Stimulated activated CD8-positive, alpha-beta memory T cell treated with anti-CD3 and anti-CD28 coated beads, Interleukin-15, amount 100 ng/mL, for 24 hours (primary cell): ENCODE measurements at places on chromosomes 3 and 15.

- DNase-seq, result no peak
These were observed 35.4 kb downstream of the ZMAT3 start for GRCh38 chr3:179036226-179036625.

DNA sequence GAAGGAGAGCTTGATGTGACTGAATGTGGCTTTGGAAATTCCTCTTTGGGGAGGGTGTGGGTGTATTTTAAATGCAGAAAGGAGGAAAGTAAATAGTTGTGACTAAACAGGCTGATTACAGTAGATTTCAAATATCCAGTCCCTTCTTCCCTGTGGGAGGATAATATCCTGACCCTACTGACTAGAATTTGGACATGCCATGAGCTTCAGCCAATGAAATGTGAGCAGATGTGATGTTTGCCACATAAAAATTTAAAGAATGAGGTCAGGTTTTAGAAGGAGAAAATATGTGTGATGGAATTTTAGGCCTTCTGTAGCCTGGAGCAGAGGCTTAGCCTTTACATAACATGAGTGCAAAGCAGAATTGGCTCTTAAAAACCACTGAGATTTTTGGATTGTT lies 1218.9 kb downstream of the ROBO2 start:
- no peak for DNase-seq

- no peak for DNase-seq
These were observed 51.6 kb upstream of the ACKR4 start for GRCh38 chr3:132545471-132545870.

DNA sequence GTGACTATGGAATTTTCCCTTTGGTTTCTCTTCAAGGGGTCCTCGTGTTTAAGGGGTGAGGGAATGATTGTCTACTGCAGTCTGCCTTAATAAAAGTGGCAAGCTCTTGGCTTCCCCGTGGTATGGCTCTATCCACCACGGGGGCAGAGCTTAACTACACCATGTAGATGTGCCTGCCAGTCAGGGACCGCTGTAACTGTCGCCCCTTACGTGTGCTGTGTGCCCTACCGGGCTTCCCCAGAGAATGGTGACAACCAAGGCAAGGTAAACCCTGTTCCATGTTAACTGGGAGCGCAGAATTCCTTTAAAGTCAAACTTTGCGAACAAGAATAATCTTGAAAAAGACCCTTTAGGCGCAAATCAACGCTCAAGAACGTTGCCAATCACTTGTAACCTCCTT lies 966 bp upstream of the C3orf80 start:
- DNase-seq, result no peak

DNA sequence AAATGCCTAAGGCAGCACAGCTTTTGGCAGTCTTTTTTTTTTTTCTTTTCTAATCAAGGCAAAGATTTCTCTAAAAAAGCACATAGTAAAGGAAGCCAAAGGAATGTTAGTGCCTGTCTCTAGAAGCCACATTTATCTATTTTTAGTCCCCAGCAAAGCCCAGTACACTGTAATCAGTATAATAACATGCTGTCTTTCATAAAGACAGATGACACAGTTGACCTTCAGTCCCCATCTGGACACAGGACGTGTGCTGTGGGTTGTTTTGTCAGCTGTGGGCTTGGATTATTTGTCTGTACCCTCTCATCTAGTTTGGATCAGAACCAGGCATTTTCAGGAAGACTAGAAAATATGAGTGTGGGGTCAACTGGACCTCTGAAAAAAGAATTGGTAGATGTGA lies 110.4 kb upstream of the CTNNB1 start:
- DNase-seq, result no peak

GRCh38 chr15:80173022-80173759 lies 20.4 kb downstream of the FAH start:
- DNase-seq, result peak; percentile 37

GRCh38 chr3:57120040-57120439 lies 45.1 kb downstream of the IL17RD start:
- DNase-seq, result no peak

GRCh38 chr15:60091911-60092310 lies 87.8 kb downstream of the FOXB1 start:
- DNase-seq, result no peak

DNA sequence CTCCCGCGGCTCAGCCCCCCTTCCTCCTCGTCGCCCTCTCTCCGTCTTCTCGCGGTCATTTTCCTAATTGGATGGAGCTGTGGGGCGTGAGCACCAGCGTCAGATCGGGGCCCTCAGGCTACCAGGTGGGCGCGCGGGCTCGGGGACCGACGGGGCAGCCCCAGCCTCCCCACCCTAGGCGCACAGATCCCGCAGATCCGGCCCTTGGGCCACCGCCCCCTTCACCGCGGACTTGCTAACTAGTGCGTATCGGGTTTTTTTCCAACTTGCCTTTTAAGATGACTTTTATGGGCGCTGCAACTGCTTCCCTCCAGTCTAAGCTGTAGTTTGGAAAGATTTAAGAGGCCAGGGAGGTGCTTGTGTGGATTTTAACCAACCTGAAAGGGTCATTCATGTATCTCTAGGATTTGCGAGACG lies 1.3 kb downstream of the ZNF710 start:
- no peak for DNase-seq

- no peak for DNase-seq
These were observed 310.3 kb downstream of the PTPRG start for GRCh38 chr3:61871644-61872043.

DNA sequence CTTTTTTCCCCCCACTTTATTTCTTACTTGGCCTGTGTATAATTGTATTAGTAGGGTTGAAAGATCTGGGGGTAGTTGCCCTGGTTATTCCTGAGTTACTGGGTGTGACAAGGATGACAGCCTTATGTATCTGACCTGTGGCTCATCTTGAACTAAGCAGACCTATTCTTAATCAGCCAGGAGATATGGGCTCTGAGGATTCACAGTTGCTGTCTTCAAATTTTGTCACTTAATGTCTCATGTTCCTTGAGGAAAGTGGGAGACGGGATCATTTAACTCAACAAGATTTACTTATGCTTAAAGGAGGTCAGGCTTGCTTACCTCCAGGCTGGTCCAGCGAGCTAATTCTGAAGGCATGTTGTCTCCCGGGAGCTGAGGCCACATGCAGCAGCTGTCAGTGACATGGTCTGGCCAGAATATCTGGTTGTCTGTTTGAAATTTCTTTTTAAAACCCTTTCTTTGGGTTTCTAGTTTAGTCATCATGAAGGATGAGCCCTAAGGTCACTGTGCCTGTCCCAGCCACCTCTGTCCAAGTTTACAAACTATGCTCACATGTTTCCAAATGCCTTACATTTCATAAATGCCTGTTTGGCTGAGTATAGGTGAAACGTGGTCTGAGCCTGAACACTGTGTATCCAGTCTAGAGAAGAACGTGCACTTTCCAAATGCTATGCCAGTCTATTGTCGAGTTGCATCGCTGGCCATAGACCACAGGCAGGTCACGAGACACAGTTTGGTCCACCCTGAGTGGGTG lies 26.8 kb downstream of the LRTM1 start:
- DNase-seq, result no peak

- DNase-seq, result no peak
These were observed 4.1 kb downstream of the MON1A start for GRCh38 chr3:49925485-49925884.

GRCh38 chr3:130291148-130291547 lies 54.3 kb upstream of the COL6A5 start:
- no peak for DNase-seq

- no peak for DNase-seq
These were observed 346.1 kb downstream of the FEZF2 start for GRCh38 chr3:62027241-62027640.
